Stimulated activated CD4-positive, alpha-beta T cell treated with anti-CD3 and anti-CD28 coated beads, Interleukin-15, amount 100 ng/mL, for 24 hours (primary cell): ENCODE measurements at places on chromosomes 2 and 18.

GRCh38 chr2:156589381-156590079 lies 153.4 kb downstream of the GPD2 start:
- DNase-seq, result peak; percentile 23

DNA sequence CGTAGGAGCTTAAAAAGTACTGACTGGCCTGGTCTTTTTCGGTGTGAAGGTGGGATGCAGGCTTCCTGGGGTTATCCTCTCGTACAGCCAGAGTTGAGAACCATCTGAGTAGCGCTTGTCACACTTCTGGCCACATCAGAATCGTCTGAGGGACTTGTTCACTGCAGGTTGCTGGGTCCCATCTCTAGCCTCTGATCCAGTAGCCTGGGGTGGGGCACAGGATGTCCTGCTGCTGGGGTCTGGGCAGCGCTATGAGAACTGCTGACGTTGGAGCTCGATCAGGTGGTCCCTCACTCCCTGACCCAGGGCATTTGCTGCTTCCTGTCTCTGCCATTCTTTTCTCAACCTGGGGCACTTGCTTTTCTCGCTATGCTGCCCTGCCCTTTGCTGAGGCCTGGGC lies 7.1 kb upstream of the IL1R2 start:
- no peak for DNase-seq

DNA sequence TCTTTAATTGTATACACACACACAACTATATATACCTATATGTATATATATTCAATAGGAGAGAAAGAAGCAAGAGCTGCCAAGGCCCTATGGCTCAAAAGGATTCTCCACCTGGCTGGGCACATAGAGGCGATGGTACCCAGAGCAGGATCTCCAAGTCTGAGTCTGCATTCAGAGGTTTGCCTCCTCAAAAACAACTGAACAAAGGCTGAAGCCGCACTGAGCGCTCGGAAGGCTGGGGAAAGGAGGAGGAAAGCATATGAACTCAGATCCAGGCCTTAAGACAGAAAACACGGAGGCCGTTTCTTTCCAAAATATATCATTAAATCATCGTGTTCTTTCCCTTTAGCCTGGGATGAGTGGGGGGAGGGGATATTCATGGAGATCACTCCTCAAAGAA lies 3.6 kb downstream of the HOXD12 start:
- DNase-seq, result no peak

DNA sequence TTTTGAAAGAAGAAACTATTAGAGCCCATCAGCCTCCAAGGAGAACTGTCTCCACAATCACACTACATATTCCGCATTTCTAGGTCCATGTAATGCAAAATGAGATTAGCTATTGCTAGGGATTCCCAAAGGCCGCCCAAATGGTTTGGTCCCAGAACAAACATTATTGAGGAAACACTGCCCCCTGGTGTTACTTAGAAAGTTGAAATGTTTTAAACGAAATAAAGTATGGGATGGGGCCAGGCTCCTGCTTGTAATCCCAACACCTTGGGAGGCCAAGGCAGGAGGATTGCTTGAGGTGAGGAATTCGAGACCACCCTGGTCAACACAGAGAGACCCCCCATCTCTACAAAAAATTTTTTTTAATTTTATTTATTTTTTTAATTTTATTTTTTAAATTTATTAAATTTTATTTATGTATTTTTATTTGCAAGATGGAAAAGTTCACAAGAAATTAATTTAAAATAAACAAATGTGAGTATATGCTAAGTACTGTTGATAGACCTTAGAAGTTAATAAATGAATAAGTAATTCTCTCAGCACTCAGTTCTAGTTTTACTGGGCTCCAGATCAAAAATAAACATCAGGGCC lies 5.5 kb downstream of the NHEJ1 start:
- DNase-seq, result peak; percentile 38

- no peak for DNase-seq
Measured at GRCh38 chr2:164551519-164551918, 69.8 kb downstream of the GRB14 start.

DNA sequence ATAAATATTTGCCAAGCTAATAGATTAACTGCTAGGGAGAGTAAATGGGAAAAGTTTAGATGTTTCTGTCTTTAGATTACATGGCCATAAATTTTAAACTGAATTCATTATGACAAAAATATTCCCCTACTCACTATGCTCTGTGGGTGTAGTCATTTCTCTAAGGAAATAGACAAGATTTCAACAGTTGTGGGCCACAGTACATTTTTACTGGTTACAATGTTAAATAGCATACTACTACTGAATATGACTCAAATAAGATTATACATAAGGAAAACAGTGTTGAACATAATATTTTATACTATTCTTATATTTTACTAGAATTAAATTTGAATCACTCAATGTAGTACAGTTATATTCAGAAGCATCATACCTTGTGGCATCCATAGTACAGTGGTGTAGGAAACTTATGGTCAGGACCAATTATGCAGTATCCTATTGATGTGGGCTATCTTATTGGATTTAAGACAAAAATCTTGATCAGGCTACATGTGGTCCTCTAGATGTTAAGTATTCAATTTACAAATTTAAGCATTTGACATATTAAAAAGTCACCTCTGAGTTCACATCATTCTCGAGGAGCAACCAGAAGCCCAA lies 33.0 kb downstream of the RPRD1A start:
- DNase-seq, result no peak

DNA sequence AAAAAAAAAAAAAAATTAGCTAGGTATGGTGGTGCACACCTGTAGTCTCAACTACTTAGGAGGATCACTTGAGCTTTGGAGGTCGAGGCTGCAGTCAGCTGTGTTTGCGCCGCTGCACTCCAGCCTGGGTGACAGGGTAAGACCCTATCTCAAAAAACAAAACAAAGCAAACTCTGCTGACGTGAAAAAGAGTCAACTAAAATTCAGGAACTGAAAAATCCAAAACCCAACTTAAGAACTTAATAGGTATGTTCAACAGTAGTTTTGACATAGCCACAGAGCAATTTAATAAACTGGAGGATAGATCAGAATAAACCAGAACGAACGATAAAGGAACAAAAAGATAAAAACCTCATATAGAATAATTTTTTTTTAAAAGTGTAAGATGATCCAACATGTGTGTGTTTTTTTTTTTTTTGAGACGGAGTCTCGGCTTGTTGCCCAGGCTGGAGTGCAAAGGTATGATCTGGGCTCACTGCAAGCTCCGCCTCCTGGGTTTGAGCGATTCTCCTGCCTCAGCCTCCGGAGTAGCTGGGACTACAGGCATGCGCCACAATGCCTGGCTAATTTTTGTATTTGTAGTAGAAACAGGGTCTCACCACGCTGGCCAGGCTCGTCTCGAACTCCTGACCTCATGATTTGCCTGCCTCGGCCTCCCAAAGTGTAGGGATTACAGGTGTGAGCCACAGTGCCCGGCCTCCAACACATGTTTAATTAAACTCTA lies 4.3 kb upstream of the ZNF236 start:
- no peak for DNase-seq

DNA sequence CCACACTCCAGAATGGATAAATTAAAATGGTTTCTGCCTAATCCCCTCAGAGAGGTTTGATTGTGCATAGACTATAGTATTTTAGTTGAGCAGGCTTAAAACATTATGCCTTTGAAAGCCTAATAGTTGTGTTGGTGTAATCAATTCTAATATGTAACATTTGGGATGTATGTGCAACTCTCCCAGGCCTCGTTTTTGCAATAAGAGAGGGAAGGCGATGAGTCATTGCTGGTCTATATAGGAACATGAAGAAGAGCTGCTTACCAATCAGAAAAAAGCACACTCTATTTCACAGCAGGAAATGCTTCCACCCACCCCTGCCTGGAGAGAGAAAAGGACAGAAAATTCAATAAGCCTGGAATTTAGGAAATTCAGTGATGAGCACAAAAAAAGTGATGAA lies 1424.0 kb upstream of the PIK3C3 start:
- no peak for DNase-seq

DNA sequence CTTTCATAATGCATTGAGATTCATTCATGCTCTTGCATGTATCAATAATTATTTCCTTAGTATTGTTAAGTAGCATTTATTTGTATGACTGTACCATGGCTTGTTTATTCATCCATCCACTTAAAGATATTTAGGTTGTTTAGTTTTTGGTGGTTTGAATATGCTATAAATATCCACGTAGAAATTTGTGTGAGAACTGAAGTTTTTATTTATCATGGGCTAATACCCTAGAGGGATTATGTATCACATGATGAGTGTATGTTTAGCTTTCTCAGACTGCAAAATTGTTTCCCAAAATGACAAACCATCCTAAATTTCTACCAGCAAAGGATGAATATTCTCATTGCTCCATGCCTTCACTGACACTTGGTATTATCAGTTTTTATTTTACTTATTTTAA lies 55.2 kb downstream of the CSRNP3 start:
- no peak for DNase-seq

DNA sequence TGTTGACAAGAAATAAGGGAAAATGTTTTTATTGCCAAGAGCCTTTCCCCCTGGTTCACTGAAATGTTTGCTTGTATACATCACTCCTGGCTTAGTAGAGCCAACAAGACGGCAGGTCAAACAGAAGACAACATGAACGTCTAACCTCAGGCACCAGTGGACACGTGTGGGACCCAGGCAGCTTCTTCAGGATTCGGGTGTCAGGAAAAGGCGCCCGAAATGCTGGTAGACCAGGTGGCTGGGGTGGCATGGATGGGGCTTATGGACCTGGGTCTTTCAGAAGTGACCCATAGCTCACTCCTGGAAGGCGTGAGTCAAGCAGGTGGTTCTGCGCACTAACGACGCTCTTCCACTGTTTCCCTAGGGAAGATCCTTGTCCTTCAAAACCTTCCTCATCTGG lies 23.3 kb upstream of the NFATC1 start:
- DNase-seq, result no peak

GRCh38 chr2:128468186-128468920 lies 149.7 kb upstream of the HS6ST1 start:
- no peak for DNase-seq

- no peak for DNase-seq
Measured at GRCh38 chr2:219775506-219775905, 148.1 kb downstream of the SLC4A3 start.

- no peak for DNase-seq
Measured at GRCh38 chr2:232466221-232466620, 10.3 kb downstream of the ALPI start.

DNA sequence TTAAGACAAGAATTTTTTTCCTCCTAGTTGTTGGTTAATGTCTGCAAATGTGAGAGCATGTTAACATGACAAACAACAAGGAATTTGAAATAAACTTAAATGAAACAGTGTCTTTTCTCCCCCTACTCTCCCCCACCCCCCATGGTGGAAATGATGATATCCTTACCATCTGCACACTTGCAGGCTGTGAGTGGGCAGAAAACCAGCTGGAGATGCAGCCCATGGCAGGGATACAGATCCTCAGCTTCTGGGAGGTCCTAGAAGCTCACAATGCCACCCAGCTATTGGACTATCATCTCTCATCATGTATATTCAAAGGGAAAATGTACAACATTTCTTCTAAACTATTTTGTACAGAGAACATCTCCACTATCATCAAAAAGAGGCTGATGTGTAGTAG lies 196.8 kb downstream of the SLC8A1 start:
- no peak for DNase-seq

DNA sequence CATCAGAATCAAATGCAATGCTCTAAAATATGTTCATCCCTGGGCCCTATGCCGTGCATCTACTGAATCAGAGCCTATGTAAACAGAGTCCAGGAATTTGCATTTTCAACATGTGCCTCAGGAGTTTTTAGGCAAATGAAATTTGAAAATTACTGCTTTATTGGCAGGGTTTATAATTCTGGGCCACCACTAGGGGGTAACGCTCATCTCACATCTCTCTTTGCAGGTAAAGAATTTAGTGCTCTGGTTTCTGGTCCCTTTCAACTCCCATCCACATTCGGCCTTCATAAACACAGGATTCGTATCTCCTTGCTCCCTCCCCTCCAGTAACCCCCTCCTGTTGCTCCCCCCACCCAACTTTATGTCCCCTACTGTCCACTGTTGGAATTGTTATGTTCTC lies 49.3 kb downstream of the LYPD6B start:
- DNase-seq, result no peak

GRCh38 chr18:70355620-70356385 lies 67.0 kb downstream of the SOCS6 start:
- DNase-seq, result no peak

- no peak for DNase-seq
Measured at GRCh38 chr2:10083692-10084211, 3.5 kb upstream of the CYS1 start.

DNA sequence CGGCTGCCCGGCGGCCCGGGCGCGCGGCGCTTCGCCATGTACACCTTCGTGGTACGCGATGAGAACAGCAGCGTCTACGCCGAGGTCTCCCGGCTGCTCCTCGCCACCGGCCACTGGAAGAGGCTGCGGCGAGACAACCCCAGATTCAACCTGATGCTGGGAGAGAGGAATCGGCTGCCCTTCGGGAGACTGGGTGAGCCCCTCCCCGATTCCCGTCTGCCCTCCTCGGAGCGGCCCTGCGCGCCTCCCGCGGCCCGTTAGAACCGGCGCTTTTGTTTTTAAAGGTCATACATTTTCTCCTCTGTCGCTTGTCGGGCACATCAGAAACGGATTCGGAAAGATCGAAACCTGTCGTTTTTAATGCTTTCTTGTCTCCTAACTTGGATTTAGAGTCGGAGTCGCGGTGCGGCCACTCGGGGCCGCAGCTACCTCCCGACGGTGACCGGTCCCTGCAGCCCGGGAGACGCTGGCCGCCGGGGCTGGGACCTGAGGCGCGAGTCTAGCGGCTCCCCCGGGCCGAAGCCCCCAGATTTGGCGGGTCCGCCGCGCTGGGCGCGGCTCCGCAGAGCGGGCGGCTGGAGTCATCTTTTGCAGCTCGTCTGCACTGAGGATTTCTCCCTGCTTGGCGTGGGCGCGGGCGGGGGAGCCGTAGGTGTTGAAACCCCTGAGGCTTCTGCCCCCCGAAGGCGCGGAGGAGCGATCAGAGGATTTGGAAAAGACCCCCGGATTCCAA lies 519 bp downstream of the TTL start:
- peak; percentile 54 for DNase-seq

GRCh38 chr18:35495536-35496314 lies 2.0 kb downstream of the INO80C start:
- DNase-seq, result no peak

- no peak for DNase-seq
Measured at GRCh38 chr2:47501374-47502200, 98.6 kb downstream of the MSH2 start.

- DNase-seq, result no peak
Measured at GRCh38 chr18:8314124-8314523, 295.1 kb upstream of the RAB12 start.

DNA sequence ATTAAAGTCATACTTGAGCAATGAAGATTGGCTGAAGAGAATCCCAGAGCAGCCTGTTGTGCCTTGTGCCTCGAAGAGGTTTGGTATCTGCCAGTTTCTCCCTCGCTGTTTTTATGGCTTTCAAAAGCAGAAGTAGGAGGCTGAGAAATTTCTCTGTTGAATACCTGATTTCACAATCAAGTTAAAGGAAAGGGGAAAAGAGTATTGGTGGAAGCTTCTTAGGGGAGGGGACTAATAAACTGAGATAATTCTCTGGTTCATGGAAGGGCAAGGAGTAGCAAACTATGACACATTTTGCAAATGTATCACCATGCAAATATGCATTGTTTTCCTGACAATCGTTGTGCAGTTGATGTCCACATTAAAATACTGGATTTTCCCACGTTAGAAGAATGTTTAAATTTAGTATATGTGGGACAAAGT lies at the start of gene IL1B:
Gene IL1B (minus strand): TSS at position 85 of the 423 bp plus-strand sequence. CDS start 550 bp downstream, outside the sequence.
- DNase-seq, result no peak
